ENCODE measurements at places on chromosomes 16 and 17.

DNA sequence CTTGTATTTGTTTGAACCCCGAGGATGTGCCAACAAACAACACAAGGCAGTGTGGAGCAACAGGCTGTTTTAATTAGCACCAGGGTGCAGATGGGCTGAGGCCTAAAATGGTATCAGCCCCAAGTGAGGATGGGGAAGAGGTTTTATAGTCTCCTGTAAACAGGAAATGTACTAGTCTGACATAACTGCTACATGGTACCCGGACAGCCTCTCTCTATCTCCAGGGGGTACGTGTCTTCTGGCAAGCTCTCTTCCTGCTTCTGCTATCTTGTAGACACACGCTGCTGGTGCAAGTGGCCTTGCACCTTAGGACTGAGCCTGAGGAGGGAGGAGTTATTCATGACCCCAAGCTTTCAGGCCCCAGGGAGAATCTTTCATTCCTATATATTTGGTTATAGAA lies 2451.0 kb downstream of the TP53TG3F start:
- DNase-seq: no peak

DNA sequence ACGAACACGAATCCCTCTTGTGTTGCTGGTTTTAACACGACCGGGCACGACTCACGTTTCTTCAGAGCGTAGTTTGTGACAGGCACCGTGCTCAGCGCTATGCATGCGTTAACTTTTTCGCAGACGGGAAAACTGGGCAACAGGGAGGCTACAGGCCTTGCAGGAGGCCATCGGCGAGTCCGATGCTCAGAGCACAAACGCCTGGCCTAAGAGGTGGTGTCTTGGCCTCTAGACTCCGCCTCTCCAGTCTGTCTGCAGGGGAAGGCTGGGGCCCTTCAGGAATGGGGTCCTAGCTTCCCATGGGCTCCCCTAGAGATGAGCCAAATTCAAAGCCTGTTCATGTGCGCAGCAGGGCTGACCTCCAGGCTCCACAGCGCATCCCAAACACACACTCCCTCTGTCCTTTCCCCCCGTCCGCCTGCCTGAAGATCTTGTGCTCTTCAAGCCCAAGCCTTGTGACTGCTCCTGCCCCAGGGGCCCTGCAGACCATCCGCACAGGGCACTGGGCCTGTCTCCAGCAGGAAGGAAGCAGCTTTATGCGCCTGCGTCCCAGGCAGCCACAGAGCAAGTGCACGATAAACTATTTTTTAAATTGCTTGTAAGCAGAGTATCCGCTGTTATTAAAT lies 3.1 kb downstream of the CLCN7 start:
- no peak for DNase-seq

- DNase-seq: no peak
Measured at GRCh38 chr17:80959330-80960036, 32.2 kb upstream of the CHMP6 start.

- DNase-seq: no peak
Measured at GRCh38 chr16:8950580-8951077, 13.1 kb downstream of the USP7 start.

DNA sequence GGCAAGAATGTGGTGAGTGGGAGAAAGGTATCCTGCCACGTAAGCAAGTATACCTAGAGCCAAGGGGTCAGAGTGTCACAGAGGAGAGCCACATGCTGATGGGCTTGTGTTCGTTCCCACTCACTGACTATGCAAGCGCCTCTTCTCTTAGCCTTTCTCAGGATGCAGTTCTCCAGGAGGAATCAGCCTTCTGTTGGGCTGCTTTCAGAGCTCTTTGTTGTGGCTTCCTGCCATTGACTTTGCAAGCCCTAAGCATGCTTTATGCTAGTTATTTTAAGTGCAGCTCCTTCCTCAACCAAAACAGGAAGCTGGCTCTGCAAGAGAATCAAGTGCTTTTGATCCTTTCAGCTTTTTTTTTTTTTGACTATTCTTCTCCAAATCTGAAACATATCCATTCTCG lies 66.6 kb downstream of the SIAH1 start:
- DNase-seq: no peak

GRCh38 chr17:81428516-81428915 lies 33.3 kb downstream of the BAHCC1 start:
- DNase-seq: no peak

DNA sequence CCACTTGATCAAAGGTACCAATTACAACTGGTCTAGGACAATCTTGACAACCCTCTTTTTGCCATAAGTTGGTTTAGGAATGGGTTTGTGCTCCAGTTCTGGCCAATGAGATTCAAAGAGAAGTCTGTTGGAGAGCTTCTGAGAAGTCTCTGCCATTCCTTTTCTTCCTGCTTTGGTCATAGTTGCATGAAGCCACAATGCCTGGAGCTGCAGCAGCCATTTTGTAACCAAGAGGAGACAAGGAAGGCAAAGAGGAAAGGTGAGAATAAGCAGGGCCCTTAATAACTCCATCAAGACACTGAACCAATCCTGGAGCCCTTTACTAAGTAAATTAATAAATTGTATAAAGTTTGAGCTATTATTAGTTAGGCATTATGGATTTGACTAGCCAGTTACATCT lies 3.4 kb upstream of the C17orf50 start:
- DNase-seq: no peak

DNA sequence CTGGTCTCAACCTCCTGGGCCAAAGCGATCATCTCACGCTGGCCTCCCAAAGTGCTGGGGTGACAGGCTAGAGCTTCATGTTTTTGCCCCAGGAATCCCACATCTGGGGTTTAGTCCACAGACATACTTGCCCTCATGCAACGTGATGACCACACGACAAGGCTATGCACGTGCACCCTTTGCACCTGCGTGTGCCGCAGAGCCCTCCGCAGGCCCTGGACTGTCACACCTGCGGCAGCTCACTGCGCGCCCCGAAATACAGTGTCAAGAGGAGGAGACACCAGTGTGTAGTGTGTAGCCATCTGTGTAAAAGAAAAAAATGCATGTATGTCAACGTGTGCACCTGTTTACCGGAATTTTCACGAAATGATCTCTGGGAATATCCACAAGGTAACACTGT lies 3.5 kb upstream of the MYADML2 start:
- DNase-seq: no peak

DNA sequence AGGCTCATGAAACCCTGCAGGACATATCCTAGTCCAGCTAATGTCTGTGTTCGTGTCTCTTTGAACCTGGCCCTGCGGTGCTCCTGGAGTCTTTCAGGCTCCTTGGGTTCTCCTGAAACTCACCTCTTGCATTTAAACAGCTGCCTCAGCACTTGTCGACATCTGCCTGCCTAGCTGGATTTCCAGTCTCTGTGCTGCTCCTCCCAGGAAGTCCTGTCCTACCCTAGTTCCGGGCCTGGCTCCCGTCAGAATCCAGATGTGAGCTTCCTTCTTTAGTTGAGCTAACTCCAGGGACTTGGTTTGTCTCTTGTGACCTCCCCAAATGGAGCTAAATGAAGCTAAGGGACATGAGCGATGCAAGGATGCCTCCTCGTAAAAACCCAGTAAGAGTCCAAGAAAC lies 155.2 kb upstream of the PIRT start:
- DNase-seq: no peak

DNA sequence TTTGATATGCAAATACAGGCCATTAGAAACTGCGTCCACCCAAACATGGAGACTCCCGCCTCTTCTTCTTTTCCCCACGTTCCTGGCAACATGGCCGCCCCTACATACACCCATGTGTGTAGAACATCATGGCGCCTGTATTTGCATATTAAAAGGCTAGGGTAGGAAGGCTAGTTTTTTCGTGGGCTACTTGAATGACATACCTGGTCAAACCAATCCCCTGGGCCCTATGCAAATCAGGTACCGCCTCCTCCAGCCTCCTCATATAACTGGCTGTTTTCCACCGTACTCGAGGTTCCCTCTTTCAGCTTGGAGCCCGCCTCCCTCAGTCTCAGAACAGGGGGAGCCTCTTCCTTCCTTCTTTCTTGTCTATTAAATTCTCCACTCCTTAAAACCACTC lies 840 bp upstream of the CD300LB start:
- DNase-seq: no peak

DNA sequence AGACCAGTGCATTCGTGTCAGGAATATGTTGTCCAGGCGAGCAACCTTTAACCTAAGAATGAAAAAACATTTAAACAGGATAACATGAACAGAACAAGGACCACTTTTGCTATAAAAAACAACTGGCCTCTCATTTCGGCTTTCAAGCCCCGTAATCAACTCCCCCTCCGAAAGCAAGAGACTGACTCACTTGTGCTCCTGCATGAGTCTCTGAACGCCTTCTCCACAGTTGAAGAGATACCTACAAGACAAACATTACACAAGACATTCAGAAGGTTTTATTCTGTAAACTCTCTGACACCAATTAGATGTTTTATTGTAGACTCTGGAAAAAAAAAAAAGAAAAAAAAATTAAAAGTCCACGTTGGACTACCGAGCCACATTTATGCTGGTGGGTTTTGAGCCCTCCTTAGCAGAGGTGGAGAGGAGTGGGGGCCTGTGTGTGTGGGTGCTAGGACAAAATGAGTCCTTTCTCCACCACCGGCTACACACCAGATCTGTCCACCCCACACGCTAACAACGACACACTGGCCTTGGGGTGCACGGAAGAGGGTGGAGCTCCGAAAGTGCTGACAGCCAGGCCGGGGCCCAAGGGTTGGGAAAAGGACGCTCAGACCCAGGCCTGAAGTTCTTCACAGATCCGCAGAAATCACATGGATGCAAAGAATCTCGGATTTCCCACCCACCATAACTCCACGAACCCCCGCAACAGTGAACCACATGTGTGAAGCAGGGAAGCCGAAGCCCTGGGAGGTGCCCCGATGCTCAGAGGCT lies 759 bp downstream of the ELAC2 start:
- no peak for DNase-seq

DNA sequence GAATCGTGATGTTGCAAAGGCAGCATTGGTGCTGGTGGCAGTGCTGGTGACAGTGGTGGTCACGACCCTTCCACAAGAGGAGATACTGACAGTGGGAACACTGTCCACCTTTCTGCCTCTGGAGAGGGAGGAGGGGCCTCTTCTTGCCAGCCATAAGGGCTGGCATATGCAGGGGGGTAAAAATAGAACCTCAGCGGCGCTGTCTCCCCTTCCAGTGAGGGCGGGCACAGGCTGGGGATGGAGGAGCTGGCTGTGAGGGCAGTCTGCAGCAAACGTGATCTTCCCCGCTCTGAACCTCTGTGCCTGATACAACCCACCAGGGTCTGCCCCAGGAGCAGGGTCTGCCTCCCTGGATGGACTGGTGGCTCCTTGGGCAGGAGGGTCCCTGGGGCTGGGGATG lies 3.4 kb downstream of the RAP1GAP2 start:
- DNase-seq: no peak

- DNase-seq: no peak
Measured at GRCh38 chr16:19175492-19176262, 7.6 kb downstream of the SYT17 start.

DNA sequence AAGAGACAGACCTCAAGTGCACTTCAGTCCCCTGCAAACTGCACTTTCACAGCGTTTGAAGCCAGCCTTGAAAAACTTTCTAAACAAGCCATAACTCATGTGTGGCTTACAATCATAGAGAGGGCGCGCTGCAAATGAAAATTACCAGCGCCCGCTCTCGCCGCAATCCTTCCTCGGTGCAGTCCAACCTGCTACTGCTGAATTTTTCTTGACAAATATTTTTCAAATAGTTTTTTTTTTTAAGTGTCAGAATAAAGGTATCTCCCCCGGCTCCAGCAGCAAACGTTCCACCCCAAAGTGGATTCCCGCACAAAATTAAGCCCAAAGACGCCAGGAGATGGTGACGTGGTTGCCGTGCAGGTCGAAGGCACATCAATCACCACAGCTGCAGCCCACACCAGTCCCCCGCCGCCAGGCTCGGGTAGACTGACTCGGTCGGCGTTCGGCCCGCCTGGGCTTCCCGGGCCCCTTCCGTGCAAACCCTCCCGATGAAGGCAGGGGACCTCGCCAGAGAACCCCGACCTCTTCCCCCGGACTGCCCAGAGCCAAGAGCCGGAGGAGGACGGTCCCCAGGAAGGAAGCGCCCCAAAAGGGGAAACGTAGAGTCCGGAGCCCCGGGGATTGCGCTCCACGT lies 630 bp downstream of the GRB2 start:
- no peak for DNase-seq

DNA sequence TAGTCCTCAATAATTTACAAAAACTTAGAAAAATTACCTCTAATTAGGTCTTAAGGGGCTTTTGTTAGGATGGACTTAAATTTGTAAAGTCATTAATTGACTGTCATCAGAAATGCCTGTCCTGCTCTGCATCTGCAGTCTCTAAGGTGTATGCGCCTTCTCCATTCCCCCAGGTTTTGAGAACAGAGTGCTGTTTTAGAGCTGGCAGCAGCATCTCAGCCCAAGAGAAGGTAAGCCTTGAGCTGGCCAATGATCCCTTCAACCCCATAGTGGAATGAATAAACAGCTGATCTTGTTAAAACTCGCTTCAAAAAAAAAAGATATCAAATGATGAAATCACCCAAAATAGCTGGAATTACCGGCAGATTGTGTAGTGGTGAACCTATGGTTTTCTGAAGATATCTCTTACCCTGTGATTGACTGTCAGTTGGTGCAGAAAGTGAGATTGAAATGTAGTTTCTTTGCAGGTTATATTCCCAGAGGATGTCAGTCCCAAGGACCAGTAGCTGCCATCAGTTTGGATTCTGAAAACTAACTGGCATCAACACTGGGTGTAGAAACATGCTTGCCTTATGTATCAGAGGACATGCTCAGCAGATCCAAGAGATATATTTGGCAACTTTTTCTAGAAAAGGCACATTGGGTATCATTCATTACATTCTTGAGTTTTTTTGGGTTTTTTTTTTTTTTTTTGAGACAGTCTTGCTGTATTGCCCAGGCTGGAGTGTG lies 25.7 kb downstream of the TRPV2 start:
- DNase-seq: no peak

- DNase-seq: no peak
Measured at GRCh38 chr17:55430541-55431288, 9.1 kb upstream of the MMD start.

GRCh38 chr16:8634991-8635736 lies 13.7 kb downstream of the METTL22 start:
- DNase-seq: no peak

GRCh38 chr17:81537343-81537855 lies 9.2 kb downstream of the FSCN2 start:
- no peak for DNase-seq

DNA sequence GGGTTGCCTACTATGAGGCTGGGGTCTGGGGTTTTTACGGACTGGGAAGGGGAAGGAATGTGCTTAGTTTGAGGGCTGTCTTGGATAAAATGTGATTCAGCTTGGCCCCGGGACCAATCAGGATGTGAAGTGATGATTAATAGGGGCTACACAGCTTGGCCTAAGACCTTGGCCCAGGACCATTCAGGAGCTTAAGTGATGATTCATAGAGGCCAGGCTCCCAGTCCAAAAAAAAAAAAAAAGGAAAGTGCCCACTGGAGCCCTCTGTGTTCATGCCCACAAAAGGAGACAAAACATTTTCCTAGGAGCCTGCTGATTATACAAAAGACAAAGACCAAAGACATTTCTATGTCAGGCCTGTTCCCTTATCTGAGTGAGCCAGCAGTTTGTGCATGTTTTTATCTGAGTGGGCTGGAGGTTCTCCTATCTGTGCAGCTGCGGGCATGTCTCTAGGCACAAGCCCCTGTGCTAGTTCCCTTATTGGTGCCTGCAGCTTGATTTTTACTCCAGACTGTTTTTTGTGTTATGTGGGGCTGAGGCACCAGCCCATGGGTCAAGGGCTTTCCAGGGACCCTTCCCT lies 898.2 kb upstream of the GOT2 start:
- no peak for DNase-seq

GRCh38 chr17:29710520-29710884 lies 87.8 kb upstream of the CORO6 start:
- no peak for DNase-seq

- no peak for DNase-seq
Measured at GRCh38 chr16:57131351-57131970, 39.1 kb downstream of the CPNE2 start.

- no peak for DNase-seq
Measured at GRCh38 chr16:31464348-31464769, 5.1 kb downstream of the ARMC5 start.

All from stimulated activated CD8-positive, alpha-beta memory T cell treated with anti-CD3 and anti-CD28 coated beads, Interleukin-4, amount 100 ng/mL, for 1 hour (primary cell).